ENCODE measurements at places on chromosomes 3 and 15. TPM values are rescaled to one million over a fixed set of nuclear protein-coding genes. Genes with fewer than 3 reads are reported as not detected.
A peak's percentile ranks its signal among the peaks of the same experiment; 100 is the strongest.

- H3K27ac ChIP-seq: no peak within 1 kb of the TSS
- DNase-seq: no peak
- H3K4me1 ChIP-seq: peaks cover 12% of the 10 kb centered on the region
- H3K4me3 ChIP-seq: peak within 1 kb of the TSS; percentile 44
- H3K36me3 ChIP-seq: no peaks in the 10 kb centered on the region
Observed at GRCh38 chr3:42906070-42906847, at the start of gene ZNF662. ZNF662 (plus strand) TSS chr3:42906142; CDS start chr3:42908115, 1,973 bp downstream.

Gene UBE3A
- 7.7 TPM for polyA plus RNA-seq

Gene FOXB1
- not detected for polyA plus RNA-seq

GRCh38 chr3:2727610-2728318, 382.4 kb downstream of the IL5RA start:
- no peaks in the 10 kb centered on the region for H3K4me1 ChIP-seq
- no peaks in the 10 kb centered on the region for H3K27me3 ChIP-seq
- H3K27ac ChIP-seq: no peak overlapping the region
- H3K4me3 ChIP-seq: no peak overlapping the region
- DNase-seq: no peak

Gene PLCB2
- 56.5 TPM for polyA plus RNA-seq

- DNase-seq: no peak
- H3K4me3 ChIP-seq: no peak overlapping the region
- H3K36me3 ChIP-seq: peaks cover 21% of the 10 kb centered on the region
- no peaks in the 10 kb centered on the region for H3K4me1 ChIP-seq
- H3K27ac ChIP-seq: no peak overlapping the region
- no peaks in the 10 kb centered on the region for H3K27me3 ChIP-seq
Observed at GRCh38 chr15:72503147-72503546, 29.0 kb downstream of the ARIH1 start.

GRCh38 chr15:29749365-29750086, 72.7 kb downstream of the TJP1 start:
- H3K27ac ChIP-seq: no peak overlapping the region
- H3K36me3 ChIP-seq: no peaks in the 10 kb centered on the region
- no peak for DNase-seq
- no peaks in the 10 kb centered on the region for H3K27me3 ChIP-seq

DNA sequence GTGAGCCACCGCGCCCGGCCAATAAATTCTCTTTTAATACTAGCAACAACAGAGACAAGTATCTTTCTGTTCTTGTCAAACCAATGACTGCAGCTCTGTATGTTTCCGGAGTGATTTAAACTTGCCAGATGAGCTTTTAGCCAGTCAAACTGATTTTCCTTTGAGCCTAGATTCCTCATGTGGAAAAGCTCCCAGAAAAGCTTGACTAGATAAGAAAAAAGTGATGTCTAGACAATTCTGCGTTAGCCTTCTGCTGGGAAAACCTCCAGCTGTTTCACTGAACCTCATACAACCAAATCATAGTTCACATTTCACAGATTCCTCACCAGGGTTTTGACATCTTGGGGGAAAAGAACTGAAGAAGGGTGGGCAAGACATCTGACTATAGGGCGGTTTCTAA, 78.6 kb downstream of the MAGI1 start:
- no peak for DNase-seq
- H3K36me3 ChIP-seq: no peaks in the 10 kb centered on the region
- no peak overlapping the region for H3K4me3 ChIP-seq
- no peak overlapping the region for H3K27ac ChIP-seq
- H3K27me3 ChIP-seq: no peaks in the 10 kb centered on the region

Gene OR5K2
- not detected for polyA plus RNA-seq

Gene ZKSCAN7
- 0.48 TPM for polyA plus RNA-seq

DNA sequence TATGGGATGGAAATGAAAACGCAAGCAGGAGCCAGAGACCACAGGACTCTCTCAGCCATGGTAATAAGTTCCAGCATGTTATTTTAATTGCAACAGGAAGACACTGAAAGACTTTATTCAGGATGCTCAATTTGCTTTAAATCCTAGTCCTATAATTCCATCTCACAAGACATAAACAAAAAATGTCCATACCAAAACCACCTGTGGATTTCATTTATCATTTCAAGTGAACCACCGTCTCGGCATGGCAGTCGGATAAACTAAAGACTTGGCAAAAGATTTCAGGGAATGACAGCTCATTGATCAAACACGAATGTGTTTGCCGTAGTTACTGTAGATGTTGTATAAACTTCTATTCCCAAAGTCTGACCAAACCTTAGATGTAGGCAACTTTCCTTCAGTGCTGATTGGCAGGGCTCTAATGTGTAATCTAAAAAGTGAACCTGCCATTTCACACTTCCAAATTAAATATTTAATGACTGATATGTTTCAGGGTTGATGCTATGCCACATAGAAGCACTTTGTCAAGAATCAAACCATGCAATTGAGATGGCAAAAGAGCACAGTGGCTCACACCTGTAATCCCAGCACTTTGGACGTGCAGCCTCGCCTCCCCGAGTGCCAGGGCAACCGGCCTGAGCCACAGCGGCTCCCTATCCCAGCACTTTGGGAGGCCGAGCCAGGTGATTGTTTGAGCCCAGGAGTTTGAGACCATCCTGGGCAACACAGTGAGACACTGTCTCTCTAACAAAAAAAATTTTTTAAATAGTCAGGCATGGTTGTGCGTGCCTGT, 331.7 kb downstream of the MAGI1 start:
- no peaks in the 10 kb centered on the region for H3K36me3 ChIP-seq
- no peaks in the 10 kb centered on the region for H3K27me3 ChIP-seq
- H3K27ac ChIP-seq: no peak overlapping the region
- DNase-seq: no peak

DNA sequence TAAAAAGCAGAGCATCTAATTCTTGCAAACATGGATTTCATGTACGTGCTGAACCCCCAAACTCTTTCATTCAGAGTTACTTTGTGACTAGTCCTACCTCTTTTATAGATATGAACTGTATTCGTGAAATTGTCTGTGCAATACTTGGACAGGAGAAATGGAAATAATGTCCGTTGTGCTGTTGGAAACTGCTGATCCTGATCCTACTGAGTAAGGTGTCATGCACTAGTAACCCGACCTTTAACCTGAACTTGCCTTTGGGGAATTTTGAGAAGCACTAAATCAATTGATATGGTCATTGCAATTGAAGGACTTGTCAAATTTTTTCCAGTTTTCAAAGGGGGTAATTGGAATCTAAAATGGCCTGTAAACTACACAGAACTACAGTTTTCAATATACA, 856.4 kb downstream of the ROBO1 start:
- H3K4me3 ChIP-seq: no peak overlapping the region
- H3K27me3 ChIP-seq: no peaks in the 10 kb centered on the region
- no peaks in the 10 kb centered on the region for H3K4me1 ChIP-seq
- H3K36me3 ChIP-seq: no peaks in the 10 kb centered on the region
- no peak overlapping the region for H3K27ac ChIP-seq

GRCh38 chr3:359672-360071, 163.1 kb downstream of the CHL1 start:
- DNase-seq: no peak
- no peaks in the 10 kb centered on the region for H3K27me3 ChIP-seq
- no peaks in the 10 kb centered on the region for H3K36me3 ChIP-seq
- no peaks in the 10 kb centered on the region for H3K4me1 ChIP-seq
- H3K27ac ChIP-seq: no peak overlapping the region

- peaks cover 39% of the 10 kb centered on the region for H3K4me1 ChIP-seq
- peaks cover 11% of the 10 kb centered on the region for H3K27me3 ChIP-seq
- H3K4me3 ChIP-seq: peak within 1 kb of the TSS; percentile 97
- peak; percentile 92 for DNase-seq
Observed at GRCh38 chr15:66702035-66702786, at the start of gene SMAD6. SMAD6 (plus strand) TSS chr15:66702236; CDS start chr15:66703259, 1,023 bp downstream.

- H3K4me3 ChIP-seq: no peak overlapping the region
- no peak for DNase-seq
- H3K27ac ChIP-seq: no peak overlapping the region
- H3K27me3 ChIP-seq: no peaks in the 10 kb centered on the region
Observed at GRCh38 chr15:53833134-53833624, 73.7 kb upstream of the WDR72 start.

Gene TERC
- polyA plus RNA-seq: not detected

- H3K4me1 ChIP-seq: peaks cover 15% of the 10 kb centered on the region
- H3K36me3 ChIP-seq: no peaks in the 10 kb centered on the region
- no peak overlapping the region for H3K27ac ChIP-seq
- peak; percentile 41 for DNase-seq
Observed at GRCh38 chr3:57078344-57078634, 17.8 kb downstream of the SPATA12 start.

DNA sequence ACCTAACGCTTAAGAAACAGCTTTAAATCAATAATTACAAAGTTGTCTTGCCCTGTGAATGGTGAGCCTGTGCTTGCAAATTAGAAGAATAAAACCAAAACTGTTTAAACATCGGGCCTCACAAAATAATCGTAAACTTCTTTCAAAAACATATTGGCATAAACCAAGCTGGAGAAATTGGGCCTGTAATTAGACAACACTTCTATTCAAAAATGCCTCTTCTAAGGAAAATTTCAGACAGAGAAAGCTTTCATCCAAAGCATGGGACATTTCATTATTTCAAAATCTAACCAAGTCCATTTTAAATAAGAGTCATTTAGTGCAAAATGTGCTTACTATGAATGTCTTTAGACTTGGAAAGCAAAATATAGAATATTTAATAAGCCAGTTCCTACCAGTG, 35.5 kb upstream of the GNB4 start:
- H3K27ac ChIP-seq: no peak overlapping the region
- DNase-seq: no peak
- H3K27me3 ChIP-seq: no peaks in the 10 kb centered on the region
- H3K4me3 ChIP-seq: no peak overlapping the region

Gene SORD
- 22.6 TPM for polyA plus RNA-seq

- H3K27ac ChIP-seq: no peak overlapping the region
- no peak for DNase-seq
- H3K4me1 ChIP-seq: no peaks in the 10 kb centered on the region
- no peaks in the 10 kb centered on the region for H3K27me3 ChIP-seq
- no peaks in the 10 kb centered on the region for H3K36me3 ChIP-seq
Observed at GRCh38 chr3:20401253-20401652, 215.2 kb upstream of the SGO1 start.

GRCh38 chr15:83449937-83450506, 2.9 kb downstream of the SH3GL3 start:
- no peak for DNase-seq
- H3K4me3 ChIP-seq: no peak overlapping the region
- peaks cover 16% of the 10 kb centered on the region for H3K4me1 ChIP-seq
- H3K27ac ChIP-seq: no peak overlapping the region
- peaks cover 45% of the 10 kb centered on the region for H3K27me3 ChIP-seq
- no peaks in the 10 kb centered on the region for H3K36me3 ChIP-seq

- no peak for DNase-seq
- H3K36me3 ChIP-seq: no peaks in the 10 kb centered on the region
- H3K4me3 ChIP-seq: no peak overlapping the region
Observed at GRCh38 chr3:128983293-128984069, 10.4 kb downstream of the CFAP92 start.

DNA sequence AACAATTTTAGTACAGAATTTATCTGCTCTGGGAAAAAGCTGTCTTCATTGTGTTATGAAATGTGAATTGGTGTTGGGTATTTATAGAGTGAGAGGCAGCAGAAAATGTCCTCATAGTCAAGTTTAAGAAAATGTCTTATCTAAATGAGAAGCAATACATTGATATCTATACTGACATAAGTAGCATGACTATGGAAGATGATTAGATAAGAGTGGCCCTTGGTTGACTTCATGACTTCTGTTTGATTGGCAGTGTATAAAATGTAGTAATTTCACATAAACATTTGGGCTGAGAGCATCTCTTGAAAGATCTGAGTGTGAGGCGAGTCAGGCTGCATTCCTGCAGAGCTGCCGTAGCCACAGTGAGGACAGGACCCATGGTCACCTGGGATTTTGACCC, 19.4 kb downstream of the MCTP2 start:
- no peak for DNase-seq
- no peaks in the 10 kb centered on the region for H3K27me3 ChIP-seq
- H3K36me3 ChIP-seq: no peaks in the 10 kb centered on the region
- no peak overlapping the region for H3K27ac ChIP-seq

- no peak for DNase-seq
- H3K36me3 ChIP-seq: no peaks in the 10 kb centered on the region
- no peaks in the 10 kb centered on the region for H3K27me3 ChIP-seq
- no peak overlapping the region for H3K4me3 ChIP-seq
Observed at GRCh38 chr3:52021489-52022268, 26.0 kb upstream of the RPL29 start.

GRCh38 chr15:30870681-30871080, 33.0 kb upstream of the FAN1 start:
- no peaks in the 10 kb centered on the region for H3K36me3 ChIP-seq
- H3K27me3 ChIP-seq: no peaks in the 10 kb centered on the region
- DNase-seq: no peak
- no peak overlapping the region for H3K4me3 ChIP-seq
- H3K27ac ChIP-seq: no peak overlapping the region

Gene C3orf85
- not detected for polyA plus RNA-seq

DNA sequence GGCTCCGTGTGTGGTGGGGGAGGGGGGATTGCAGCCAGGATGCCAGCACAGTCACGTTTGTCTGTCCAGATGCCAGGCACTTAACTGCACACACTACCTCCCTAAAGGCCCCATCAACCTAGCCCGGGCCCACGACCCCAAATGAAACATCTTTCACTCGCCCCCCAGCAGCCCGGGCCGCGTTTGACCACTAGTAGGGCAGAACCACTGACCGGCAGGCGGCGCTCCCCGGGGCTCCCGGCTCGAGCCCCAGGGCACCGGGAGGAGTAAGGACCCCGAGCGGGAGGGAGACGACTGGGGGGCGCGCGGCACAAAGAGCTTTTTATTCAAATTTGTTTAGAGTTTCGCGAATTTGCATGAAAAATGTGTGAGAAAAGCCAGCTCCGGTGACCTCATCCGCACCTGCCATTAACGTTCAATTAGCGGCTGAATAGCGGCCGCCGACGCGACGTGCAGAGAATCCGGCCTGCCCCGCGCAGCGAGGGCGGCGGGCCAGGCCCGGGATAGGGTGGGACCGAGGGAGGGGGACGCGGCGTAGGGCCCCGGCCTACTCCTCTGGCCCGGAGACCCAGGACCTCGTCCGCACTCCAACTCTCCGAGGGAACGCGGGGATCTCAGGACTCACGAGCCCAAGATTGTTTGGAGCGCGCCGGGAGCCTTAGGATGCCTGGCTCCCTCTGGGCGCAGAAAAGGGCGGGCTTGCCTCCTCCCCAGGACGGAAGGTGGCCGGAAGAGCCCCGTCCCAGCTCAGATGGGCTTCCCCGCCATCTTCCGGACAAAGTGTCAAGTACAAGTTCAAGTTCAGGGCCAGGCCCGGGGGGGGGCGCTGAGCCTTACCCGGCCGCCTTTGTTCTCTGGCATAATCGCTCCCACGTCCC, 64.9 kb upstream of the POLG start:
- no peak for DNase-seq
- H3K4me3 ChIP-seq: peak overlapping the region; percentile 6
- no peak overlapping the region for H3K27ac ChIP-seq
- no peaks in the 10 kb centered on the region for H3K36me3 ChIP-seq

DNA sequence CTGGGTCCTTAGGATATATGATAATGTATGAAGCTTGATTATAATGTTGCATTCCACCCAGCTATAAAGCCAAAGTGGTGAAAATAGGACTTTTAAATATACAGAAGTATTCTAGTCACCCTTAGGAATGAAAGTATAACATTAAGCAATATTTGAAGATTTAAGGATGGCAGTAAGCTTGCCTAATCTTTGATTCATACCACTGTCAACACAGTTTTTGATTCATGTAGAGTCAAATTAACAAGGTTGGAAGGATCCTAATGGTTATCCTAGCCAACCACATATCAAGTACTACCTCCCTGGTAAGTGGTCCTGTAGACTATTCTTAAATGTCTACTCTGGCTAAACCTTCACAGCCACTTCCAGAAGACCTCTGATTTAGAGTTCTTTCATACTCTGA, 18.6 kb downstream of the ARIH1 start:
- no peaks in the 10 kb centered on the region for H3K27me3 ChIP-seq
- H3K4me1 ChIP-seq: peaks cover 7% of the 10 kb centered on the region
- H3K27ac ChIP-seq: no peak overlapping the region
- no peak overlapping the region for H3K4me3 ChIP-seq
- no peak for DNase-seq
- H3K36me3 ChIP-seq: no peaks in the 10 kb centered on the region
